ENCODE measurements at places on chromosomes 5 and 9.

GRCh38 chr9:69431203-69431602 is 106.2 kb downstream of the ENTREP1 start:
- DNase-seq, result no peak

DNA sequence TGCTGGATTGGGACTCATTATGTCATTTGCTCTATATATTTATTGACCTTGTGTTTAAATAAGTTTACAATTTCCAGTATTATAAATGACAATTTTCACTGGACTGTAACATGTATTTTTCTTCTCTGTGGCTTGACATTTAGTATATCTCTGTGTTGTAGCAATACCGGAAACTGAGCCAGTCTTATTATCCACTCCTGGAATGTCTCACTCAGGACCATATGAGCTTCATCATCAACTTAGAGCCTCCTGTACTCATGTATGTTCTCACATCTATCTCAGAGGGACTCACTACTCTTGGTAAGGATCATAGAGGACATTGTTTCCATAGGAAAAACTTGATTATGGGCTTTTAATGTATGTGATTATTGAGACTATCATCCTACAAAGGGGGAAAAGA is 66.5 kb upstream of the TLX3 start:
- no peak for DNase-seq

DNA sequence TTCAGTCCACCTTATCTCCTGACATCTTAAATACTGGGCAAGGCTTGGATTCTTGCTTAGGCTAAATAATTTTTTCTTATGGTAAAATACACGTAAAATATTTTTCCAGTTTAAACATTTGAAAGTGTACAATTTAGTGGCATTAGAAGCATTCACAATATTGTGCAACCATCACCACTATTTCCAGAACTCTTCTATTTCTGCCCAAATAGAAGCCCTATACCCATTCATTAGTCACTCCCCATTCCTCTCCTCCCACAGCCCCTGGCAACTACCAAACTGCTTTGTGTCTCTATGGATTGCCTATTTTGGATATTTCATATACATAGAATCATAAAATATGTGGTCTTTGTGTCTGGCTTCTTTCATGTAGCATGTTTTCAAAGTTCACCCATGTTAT is 57.6 kb downstream of the IL31RA start:
- no peak for DNase-seq

DNA sequence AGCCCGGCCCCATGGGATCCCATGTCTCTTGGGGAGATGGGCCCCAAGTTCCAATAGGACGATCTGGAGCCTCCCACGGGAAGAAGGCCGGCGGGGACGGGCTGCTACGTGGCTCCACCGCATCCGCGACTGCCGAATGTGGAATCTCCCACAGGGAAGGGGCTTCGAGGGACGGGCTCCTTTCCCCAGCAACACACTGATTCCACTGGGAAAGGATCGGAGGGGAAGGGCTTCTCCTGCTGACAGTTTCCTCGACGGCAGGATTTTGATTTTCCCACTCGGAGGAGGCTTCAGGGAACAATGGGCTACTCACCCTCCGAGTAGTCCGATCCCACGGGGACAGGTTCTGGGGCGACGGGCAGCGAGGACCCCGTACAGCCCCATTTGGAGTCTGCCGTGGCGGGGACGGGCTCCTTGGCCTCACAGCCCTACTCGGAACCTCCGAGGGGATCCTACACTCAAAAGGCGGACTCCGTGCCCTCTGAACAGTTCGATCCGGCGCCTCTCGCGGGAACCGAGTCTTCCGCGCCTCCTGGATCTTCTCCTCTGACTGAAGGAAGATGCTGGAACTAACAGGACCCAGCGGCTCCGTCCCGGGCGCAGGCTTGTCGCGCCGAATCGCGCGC is 1.3 kb downstream of the PROB1 start:
- DNase-seq, result no peak

- no peak for DNase-seq
These were observed 37.1 kb downstream of the RPS6 start for GRCh38 chr9:19342947-19343346.

GRCh38 chr5:142816531-142817430 is 46.6 kb downstream of the ARHGAP26 start:
- DNase-seq, result no peak

DNA sequence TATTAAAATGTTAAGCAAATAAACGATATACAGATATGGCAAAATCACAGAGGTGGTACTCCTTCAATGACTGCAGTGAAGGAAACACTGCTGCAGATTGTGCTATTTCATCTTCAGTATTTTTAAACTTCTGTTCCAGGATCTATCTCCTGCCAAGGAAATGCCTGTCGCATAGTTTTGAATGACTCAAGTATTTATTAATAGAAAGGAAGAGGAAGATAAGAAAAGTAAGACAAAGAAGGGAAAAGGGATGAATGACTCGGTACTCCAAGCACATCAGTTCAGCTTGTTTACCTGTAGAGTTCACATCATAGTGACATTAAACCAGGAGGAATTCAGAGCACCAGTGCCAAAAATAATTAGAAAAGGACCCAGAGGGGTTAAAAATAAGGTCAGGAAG is 5.1 kb upstream of the GPX8 start:
- no peak for DNase-seq

GRCh38 chr5:76626738-76627137 is 3.5 kb upstream of the F2RL2 start:
- no peak for DNase-seq

DNA sequence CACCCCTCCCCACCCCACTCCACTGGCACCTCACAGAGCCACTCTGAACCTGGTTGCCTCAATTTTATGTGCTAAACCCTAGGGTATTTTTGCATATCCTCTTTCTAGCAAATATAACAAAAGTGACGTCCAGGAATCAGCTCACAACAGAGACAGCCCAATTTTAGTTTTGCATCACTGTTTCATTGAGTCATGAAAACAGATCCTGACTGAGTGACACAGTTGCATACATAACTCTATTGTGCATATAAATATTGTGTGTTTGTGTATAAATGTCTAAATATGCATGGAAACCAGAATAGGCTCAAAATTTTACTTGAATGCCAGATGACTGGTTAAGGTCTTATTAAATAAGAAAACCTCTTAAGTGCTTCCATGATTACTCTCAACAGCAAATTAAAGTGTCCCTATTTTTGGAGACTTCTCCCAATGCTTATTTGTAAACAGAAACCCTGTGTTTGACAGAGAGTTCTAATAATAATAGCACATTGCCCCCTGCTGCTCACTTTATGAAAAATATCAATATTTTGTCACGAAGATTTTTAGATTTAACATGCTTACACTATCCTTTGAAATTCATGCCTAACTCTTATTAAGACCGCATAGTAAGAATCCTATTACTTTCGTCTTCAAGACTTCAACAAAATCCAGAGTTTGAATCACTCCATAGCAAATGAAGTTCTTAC is 75.5 kb upstream of the PRRC1 start:
- DNase-seq, result peak; percentile 19

DNA sequence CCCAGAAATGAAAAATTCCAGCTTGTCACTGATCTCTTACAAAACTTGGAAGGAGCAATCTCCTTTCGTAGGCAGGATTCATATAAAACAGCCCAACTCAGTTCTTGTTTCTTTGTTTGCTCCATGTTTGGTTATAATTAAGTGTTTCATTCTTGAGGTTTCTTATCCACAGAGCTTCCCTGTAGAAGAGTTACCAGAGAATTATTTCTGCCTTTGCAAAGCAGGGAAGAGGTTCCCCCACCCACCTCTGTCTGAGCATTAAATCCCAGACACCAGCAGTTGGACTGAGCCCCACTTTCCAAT is 34.1 kb upstream of the RAI14 start:
- DNase-seq, result no peak

Measured in NCI-H1092 treated with DMSO at 0.1 percent for 48 hours (cell line).